ENCODE measurements at places on chromosomes 4 and X.

DNA sequence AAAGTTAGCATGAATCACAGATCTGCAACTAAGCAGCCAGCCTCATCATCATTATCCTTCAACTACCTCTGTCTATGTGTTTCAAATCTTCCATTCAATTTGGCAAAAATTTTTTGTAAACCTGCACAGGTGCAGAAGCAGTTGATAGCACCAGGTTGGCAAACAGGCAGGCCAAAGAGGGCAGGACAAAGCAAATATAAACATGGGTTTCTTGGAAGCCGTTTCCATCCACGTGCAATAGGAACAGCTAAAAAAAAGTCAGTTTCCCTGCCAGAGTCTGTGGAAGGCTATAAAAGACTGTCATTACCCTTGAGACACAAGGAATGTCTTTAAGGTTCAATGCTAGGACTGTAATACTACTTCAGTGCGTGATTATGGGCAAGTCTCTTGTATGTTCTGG, 253.2 kb downstream of the PDHA2 start:
- DNase-seq, result no peak

- DNase-seq, result no peak
These were observed 7.9 kb upstream of the KLF3 start for GRCh38 chr4:38656111-38656510.

DNA sequence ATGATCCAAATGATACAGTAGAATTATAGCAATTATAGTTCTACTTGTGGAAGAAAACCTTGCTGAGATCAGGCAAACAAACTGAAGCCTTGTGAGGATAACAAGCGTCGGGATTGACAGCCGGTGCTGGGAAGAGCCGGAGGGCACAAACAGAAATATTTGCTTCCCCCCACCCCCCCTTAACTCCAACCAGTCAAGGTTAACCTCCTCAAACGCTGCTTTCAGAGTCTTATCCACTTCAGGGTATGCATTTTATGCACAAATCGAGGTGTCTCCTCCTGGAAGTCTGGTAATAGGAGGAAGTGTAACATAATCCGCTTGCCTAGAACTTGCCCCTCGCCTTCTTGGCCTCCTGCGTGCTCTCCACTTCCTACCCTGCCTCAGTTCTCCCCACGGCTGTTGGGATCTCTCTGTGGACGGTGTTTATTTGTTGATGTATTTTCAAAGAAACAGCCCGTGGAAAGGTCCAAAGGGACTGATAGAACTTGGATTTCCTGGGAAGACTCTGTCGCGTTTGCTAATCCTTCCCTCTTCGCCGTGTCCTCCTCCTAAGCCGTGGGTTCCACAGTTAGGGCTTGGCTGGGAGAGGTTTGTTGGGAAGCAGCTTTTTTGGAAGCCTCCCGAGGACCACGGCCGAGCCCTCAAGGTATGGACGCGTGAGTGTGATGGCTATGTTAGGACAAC, 4.1 kb upstream of the ARX start:
- no peak for DNase-seq

DNA sequence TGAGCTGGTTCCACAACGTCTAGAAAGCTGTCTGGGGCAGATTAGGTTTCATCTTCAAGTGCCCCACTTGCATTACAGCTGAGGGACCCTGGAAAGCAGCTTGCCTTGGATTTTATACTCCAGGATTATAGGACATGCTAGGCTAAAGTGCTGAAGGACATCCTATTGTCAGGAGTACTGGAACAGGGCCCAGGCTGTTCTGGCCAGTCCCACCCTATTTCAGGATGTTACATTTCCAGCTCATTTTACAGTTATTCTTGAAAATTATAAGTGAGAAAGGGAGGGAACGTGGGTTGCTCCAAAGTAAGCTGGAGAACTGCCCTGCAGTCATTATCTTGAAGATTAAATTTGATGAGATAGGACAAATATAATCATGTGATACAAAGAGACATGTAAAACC, 71.0 kb upstream of the UGT8 start:
- DNase-seq, result no peak

GRCh38 chr4:81605271-81605670, 133.6 kb upstream of the RASGEF1B start:
- no peak for DNase-seq

DNA sequence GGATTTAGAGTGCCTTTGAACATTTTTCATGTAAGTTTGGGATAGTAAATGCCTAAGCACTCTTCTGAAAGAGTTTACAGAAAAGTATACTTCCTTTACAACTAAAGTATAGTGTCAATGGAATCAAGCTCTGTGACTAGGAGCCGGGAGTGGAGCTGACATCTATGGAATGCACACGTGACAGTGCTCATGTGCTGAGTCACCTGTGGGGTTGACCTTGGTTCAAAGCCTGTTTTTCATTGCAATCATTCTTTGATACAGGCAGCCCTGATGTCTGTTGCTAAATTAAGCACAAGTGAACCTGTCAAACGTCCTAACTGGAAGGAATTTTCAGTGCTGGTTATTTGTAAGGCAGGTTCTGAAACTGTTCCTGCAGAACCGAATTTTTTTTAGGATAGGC, 82.5 kb downstream of the GPAT3 start:
- DNase-seq, result no peak

DNA sequence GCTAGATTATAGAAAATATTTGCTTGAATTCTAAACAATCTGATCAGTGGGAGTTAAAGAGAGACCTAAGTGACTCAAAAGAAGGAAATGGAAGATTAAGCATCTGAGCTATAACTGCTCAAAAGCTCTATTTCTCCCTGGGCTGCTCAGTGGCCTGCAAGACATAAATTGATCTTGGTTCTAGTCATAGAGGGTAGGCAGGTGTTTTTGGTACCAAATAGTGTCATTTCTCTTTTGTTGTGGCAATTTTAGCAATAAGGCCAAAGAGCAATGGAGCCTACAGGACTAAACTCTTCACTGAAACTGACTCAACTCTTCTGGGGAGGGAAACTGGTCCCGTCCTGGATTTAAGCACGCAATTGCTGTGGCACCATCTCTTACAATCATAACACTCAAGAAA, 33.9 kb upstream of the BMP2K start:
- DNase-seq, result no peak

GRCh38 chrX:2690856-2691542, at the start of gene CD99:
TSS of gene CD99 (plus strand) at chrX:2691295. CDS start at chrX:2691361, 66 bp downstream.
- DNase-seq, result no peak

DNA sequence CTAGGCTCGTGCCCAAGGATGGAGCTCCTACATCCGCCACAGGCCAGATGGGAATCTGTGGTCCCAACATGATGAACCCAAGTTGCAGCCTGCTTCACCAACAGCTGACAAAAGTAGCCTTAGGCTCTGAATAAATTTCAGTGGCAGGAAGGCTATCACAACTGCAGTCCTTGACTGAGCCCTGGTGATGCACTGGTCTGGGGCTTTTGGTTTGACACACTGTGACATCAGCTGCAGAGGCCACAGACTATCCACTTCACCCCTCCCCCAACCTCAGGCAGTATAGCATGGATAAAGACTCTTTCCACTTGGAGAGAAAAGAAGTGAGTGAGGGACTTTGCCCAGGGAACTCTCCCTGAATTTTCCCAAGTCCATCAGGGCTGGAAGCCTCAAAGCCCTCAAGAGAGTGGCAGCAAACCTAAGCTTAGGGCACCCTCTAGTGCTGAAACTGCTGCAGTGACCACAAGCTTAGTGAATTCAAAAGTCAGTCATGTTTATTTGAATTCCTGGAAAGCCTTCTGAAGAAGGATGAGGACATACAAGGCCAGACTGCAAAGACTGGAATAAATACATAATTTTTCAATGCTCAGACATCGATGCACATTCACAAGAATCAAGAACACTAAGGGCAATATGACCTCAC, 135.0 kb upstream of the TENT5D start:
- no peak for DNase-seq

DNA sequence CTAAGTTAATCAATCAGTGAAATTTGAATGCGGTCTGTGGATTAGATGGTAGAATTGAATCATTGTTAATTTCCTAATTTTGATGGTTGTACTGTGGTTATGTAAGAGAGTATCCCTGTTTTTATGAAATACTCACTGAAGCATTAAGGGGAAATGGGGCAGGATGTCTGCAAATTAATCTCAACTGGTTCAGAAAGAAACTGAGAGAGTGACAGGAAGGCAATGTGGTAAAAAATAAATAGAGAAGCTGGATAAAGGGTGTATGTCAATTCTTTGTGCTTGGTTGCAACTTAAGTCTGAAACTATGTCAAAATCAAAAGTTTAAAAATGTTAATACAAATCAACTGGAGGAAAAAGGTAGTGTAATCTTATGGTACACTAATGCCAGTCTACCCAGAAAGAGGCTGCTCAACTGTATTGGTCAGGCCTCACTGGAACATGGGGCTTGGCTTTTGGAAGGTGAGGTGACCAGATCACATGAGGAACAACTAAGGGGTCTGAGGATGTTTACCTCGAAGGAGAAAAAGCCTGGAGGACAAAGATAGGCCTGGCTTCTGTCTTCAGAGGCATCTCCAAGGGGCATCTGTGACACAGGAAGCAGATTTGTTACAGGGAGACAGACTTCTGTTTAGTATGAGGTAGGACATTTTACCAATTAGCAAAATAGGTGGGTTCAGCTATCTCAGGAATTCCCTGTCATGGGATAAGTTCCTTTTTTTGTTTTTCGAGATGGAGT, 83.1 kb downstream of the DLG3 start:
- no peak for DNase-seq

DNA sequence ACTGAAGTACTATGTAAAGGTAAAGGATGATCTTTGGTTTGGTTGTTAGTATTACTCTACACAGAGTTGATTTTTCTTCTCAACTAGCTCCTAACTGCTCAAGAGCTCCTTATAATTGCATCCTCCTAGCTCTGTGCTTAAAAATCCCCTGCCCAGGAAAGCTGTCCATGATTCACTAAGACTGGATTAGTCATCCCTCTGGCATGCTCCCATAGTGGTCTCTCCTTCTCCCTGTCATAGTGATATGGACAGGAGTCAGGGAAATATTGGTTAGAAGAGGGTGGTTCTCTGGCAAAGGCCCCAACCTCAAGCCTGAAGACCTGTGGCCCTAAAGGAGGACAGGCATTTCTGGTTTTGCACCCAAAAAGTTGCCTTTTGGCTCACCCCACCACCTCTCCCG, 242.3 kb upstream of the KCNIP4 start:
- no peak for DNase-seq

DNA sequence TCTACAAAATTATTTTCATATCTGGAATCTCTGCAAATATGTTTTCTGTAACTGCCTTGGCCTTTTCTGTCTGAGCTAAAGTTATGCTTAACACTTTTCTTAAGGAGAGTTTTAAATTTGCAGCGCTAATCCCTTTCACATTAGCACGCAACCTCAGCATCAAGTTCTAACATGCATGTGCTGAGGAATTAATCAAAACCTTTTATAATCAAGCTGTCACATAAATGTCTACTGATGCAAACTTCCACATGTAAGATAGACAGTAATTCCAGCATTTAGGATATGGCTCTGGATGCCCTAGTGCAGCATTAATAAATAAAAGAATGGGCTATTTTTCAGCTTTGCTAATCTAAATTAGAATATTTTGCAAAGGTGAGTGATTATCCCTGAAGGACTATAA, 17.5 kb upstream of the NEIL3 start:
- no peak for DNase-seq

- no peak for DNase-seq
These were observed 30.7 kb downstream of the ARHGEF9 start for GRCh38 chrX:63754136-63754859.

GRCh38 chr4:2497931-2498330, 29.0 kb downstream of the RNF4 start:
- DNase-seq, result no peak

DNA sequence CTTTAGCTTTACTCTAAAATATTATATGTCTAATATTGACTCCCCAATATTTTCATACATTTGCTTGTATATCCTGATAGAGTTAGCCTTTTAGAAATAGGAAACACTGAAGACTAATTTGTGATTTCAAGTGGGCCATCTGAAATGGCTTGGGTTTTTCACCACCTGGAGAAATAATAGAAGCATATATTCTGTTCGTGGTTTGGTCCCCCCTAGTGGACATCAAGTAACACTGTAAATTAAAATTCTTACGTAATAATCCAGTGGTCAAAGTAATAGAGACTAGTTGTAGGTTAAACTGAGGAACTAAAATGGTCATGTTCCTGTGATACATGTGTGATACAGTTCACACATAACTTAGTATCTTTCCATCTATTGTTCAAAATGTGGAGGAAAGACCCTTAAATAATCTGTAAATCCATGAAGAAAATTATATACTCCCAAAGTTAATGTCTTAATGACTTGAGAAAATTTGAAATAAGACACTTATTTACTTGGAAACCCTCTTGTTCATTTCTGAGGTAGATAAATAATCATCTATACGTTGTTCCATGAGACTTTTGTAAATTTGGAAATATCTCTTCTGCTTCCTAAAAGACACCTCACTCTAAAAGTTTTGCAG, 79.8 kb upstream of the SMARCAD1 start:
- DNase-seq, result no peak

DNA sequence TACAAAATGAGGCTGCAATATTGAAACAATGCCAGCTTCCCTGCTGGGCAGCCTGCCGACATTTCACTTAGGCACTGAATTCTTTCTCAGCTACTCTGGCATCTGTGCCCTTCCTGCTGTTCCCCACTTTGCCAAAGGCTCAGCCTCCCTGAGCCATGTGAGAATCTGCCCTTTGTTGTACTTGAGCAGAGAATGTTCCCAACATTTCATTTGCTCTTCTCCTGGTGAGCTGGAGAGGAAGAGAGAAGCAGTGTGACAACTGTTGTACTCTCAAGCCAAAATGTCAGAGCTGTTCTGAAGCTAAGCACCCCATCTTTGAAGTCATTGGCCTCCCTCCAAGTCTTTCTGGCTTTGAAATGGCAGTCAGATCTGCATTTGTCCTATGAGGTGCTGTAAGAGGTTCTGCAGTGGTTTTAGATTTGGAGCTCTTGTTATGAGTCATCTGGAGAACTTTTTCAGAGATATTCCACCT, 32.5 kb downstream of the LANCL3 start:
- no peak for DNase-seq

- no peak for DNase-seq
These were observed 138.0 kb downstream of the ZNF674 start for GRCh38 chrX:46407036-46407752.

GRCh38 chr4:123034023-123034422, 111.6 kb upstream of the NUDT6 start:
- no peak for DNase-seq

DNA sequence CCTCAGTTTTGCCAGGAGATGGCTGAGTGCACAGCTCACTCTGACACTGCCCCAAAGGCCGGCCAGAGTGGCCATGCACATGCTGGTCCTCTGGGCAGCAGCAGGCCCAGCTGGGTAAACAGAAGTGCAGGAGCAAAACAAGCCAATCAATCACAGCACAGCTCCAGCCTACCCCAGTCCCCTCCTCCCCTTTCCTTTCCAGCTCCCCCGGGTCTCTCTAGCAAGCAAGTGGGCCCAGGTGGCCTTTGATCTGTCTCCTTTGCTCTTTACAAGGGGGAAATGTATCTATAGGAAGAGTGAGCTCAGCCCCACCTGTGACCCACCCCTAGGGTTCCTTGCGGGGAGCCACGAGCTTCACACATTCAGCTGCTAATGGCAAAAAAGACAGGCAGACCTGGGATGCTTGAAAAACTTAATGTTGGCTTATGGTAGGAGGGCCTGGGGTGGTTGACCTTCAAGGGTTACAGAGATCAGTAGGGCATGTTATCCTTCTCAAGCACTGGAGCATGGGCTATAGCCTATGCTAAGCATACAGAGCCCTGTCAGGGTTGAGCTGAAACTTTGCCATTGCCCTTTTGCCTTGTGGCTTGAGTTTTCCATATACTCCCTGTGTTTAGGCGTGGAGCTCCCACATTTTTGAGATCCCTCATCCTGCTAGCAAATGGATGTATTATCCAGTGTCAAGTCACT, 57.8 kb upstream of the PLAC1 start:
- no peak for DNase-seq

All from NCI-H2107 (cell line).